ENCODE measurements at places on chromosomes 13 and 19.

- DNase-seq: no peak
These were observed 61.6 kb upstream of the SERTM1 start for GRCh38 chr13:36612230-36612629.

DNA sequence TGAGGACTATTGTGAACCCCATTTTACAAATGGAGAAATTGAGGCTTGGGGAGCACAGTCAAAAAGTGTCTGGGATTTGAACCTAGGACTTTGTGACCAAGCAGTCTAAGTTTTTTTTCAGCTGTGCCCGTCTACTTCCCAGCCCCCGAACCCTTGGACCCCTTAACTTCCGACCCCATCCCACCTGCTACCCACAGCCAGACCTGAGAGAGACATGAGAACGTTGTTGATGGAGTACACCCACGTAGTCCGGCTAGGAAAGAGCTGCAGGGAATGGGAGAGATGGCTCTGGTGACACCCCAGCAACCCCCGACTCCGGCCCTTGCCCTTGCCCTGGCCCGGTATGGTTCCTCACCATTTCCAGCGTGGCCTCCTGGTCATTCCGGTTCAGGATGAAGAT, 18.0 kb downstream of the MAP4K1 start:
- no peak for DNase-seq

DNA sequence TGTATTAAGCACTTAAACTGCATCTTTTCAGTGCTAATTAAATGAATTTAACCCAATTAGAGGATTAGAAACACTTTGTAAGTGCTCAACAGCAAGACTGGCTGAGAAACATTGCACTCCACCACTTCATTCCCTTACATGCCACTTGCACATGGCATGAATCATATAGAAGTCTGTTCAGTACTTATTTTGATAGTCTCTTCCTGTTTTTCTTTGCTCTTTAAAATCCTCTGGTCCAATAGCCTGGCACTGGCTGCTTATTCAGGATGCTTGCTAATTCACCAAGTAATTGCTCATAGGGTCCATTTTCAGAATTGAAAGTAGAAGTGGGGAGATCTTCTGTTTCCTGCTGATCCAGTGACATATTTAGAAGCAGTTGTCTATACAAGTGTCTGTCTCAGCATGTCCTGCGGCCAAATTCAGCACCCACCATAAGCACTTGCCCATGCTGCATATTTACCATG, 900.1 kb downstream of the PCDH9 start:
- DNase-seq: peak; percentile 52

GRCh38 chr13:62473944-62474237, 1058.2 kb upstream of the PCDH20 start:
- no peak for DNase-seq

- DNase-seq: no peak
These were observed 52.0 kb upstream of the SHKBP1 start for GRCh38 chr19:40524655-40525054.

- peak; percentile 67 for DNase-seq
These were observed 1.9 kb downstream of the CNN2 start for GRCh38 chr19:1028062-1028926.

- no peak for DNase-seq
These were observed 162.3 kb upstream of the ZNF536 start for GRCh38 chr19:30209617-30210600.

DNA sequence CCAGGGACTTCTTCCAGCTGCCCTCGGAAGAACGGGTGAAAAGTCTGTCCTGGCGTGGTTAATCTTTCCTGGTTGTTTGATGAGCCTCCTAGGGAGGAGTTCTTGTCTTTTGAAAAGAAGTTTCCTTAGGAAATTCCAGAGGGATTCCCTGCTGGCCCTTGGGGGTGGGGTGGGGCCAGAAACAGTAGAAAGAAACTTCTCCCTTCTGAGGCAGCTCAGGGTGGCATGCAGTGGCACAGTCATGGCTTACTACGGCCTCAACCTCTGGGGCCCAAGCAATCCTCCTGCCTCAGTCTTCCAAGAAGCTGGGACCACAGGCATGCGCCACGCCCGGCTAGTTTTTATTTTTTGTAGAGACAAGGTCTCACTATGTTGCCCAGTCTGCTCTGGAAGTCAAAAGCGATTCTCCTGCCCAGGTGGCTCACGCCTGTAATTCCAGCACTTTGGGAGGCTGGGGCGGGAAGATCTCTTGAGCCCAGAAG, 1.5 kb downstream of the ZNF101 start:
- no peak for DNase-seq

Measured in HT1080 (cell line).